Cardiac septum (tissue), 1 donor: ENCODE measurements at places on chromosomes 2 and 18.

DNA sequence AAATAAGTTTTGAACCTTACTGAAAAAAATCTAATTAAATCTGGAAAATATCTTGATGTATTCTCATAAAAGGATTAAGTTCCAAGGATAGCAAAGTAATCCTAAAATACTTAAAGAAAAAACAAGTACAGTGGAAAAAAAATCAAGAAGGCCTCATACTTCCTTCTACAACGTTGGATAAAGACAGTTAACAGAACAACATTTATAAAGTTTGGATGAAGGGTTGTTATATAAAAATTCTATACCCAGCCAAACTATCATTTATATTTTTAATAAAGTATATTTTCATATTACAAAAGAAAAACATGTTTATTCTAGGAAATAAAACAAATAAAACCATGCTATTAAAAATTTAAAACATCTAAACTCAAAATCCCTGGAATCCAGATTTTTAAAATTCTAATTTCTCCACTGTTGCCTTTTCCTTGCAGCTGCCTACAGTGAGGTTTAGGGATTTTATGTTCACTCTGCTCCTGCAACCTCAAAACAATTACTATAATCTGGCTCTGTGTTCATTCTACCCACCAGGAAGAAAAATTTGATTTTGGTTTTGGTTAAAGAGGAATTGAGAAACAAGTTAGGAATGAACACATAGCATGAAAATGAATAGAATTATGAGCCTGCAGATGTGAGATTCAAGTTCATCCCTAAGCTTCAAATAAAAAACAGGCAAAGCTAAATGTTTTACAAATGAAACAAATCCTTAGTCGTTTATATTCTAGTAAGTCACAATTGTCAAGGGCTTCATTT, 142.8 kb downstream of the LPIN1 start:
- DNase-seq = no peak

DNA sequence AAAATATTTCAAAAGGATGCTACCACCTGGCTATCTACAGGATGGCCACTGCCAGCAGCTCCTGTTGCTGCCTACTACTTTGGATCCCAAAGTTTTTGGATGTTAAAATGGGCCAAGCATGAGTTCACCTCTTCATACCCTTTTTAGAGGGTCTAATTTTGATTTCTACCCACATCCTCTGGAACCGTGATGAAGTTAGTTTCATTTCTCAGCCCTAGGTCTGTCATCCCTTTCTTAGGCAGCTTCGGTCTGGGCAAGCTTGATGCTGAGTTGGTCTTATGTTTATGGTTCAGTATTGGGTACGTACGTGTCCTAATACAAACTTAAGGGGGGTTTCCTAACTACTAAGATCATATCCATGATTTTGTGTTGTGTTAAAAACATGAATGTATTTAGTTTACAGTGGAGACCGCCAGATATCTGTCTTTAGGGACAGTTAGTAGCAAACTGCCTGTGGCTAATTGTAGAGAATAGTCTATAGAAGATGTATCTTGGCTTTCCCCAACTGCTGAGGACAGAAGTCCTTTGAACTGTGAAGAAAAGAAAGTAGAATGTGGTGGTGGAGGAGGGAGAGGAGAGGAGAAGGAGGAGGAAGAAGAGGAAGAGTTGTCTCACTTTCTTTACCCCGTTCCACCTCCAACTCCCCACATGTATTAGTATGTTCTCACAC, 184.9 kb downstream of the UBE2E3 start:
- DNase-seq = no peak

- no peak for DNase-seq
Measured at GRCh38 chr2:45093181-45093580, 83.9 kb upstream of the SIX2 start.

DNA sequence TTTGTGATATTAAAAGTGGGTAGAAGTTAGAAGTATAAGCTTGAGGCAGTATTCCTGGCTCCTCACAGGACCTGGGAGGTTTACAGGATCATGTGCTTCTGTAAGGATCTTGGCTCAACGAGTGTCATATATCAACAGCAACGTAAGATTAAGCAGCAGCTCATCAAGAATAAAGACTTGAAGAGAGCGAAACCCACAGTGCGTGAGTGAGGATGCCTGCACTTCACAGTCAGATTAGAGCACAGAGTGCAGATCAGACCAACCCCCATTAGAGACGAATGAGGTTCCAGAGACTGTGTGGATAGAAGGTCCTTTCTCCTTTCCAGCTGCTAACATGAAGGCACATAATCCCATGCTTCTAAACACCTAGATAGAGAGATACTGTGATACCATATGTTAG, 1656.7 kb upstream of the NXPH2 start:
- no peak for DNase-seq

GRCh38 chr2:54353216-54353615, 97.2 kb upstream of the TSPYL6 start:
- no peak for DNase-seq

- peak; percentile 74 for DNase-seq
Measured at GRCh38 chr2:20584399-20585358, 66.2 kb downstream of the HS1BP3 start.

DNA sequence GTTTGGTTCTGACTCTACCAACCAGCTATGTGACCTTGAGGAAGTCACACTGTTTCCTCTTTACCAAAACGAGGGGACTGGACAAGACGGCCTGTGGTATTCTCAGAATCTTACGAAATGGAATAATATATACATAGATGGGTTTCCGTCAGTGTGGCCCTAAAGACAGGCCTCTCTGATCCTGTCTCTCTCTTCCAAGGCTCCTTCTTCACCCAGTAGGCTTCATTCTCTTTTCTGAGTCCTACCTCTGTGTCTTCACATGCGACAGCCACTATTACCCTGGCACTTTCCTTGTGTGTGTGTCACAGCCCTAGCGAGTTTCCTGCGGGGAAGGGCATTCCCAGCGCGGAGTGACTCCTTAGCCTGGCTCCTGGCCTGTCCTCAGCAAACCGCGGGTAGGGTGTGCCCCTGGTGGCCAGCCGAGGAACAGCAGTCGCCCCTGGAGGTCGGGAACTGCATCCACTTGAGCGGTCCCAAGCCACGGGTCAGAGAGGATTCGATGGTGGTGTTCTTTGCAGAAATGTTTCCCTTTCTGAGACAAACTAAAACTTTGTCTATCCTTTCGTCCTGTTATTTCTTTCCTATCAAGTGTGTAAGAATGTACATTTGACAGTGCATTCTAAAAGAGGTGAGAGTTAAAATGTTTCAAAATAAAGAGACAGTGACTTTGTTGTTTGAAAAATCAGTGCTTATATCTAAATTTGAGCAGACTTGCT, 63.3 kb downstream of the RAB31 start:
- DNase-seq = peak; percentile 93

- no peak for DNase-seq
Measured at GRCh38 chr18:2547477-2548087, 23.7 kb downstream of the METTL4 start.

DNA sequence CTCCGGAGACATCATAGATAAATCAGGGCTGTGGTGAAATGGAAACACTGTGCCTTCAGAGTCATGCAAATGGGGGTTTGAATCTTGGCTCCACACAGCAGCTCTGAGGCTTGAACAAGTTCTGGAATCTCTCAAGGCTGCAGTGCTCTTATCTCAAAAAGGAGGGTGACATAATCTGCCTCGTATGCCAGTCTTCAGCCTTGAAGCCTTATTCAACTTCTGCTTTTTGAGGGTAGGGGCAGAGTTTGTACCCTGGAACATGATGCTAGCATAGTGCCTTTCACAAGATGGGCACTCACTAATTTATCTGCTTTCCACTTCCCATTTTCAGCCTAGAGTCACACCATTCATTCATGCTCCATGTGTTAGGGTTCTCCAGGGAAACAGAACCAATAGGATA, 42.3 kb downstream of the GATA6 start:
- DNase-seq = no peak

- no peak for DNase-seq
Measured at GRCh38 chr2:160351956-160352355, 141.7 kb downstream of the RBMS1 start.

- DNase-seq = no peak
Measured at GRCh38 chr2:24617424-24617823, 126.4 kb downstream of the NCOA1 start.

GRCh38 chr2:37793004-37793403, 121.6 kb upstream of the CDC42EP3 start:
- no peak for DNase-seq
